ENCODE measurements at places on chromosomes 7 and 10.

DNA sequence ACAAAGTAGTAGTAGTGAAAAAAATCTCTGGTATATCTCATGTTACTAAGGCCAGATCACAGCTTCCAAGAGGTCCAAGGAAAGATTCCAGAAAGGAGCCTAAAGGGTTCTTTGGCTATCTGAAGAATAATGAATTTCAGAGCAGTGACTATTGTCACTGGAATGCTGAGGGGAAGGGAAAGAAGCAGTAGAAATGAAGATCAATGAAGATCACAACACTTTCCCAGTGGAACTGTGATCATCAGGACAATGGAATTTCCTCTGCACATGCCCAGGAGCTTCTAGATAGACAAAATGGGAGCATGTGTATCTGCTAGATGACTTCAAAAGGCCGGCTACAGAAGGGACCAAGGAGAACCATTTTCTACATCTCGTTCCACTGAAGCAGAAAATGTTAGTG is 219.5 kb upstream of the PHYHIPL start:
- DNase-seq: peak; percentile 45

GRCh38 chr7:156932006-156932405 is 17.5 kb upstream of the NOM1 start:
- DNase-seq: no peak

GRCh38 chr10:36248304-36248981 is 606.3 kb upstream of the FZD8 start:
- DNase-seq: peak; percentile 36

DNA sequence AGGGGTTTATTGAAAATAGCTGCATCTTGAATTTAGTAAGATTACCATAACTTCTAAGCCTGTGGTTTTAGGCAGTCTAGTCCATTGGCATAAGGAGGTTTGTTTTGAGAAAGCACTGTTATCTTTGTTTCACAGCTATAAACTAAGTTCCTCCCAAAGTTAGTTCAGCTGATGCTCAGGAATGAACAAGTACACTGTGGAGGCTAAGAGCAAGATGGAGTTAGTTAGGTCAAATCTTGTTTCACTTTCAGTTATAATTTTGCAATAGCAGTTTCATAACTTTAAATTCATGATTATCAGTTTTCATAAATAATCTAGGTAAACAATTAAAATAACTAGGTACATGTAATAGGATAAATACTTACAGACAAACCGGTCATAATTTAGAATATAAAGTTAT is 15.4 kb downstream of the SEC61G start:
- DNase-seq: no peak

GRCh38 chr10:102676534-102677315 is 32.4 kb downstream of the TRIM8 start:
- DNase-seq: no peak

All from GM03348 (cell line).